ENCODE measurements at places on chromosomes 1 and 21. TPM values are rescaled to one million over a fixed set of nuclear protein-coding genes. Genes with fewer than 3 reads are reported as not detected.

DNA sequence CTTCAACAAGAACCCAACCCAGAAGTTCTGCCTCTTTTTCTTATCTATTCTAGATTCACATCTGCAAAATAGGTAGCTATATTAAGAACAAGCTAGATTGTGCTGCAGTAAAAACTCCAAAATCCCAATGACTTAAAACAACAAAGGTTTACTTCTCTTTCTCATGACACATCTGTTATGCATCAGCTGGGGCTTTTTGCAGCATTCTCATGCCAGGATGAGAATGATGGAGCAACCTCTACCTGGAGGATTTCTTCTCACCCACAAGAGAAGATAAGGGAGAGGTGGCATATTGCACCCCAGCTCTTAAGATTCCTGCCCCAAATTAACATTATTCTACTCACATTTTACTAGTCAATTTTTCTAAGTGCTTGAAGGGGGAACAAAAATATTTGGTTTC is 152.3 kb upstream of the SPAG17 start:
- DNase-seq: no peak

The HCRTR1 gene
- total RNA-seq: not detected

- DNase-seq: peak; percentile 16
Observed at GRCh38 chr1:7784492-7785071, 491 bp downstream of the PER3 start.

- DNase-seq: no peak
Observed at GRCh38 chr21:32516756-32517649, 68.3 kb downstream of the TCP10L start.

- no peak for DNase-seq
Observed at GRCh38 chr1:232610192-232610901, 19.6 kb downstream of the SIPA1L2 start.

- peak; percentile 61 for DNase-seq
Observed at GRCh38 chr1:70685300-70686286, 274.5 kb downstream of the CTH start.

GRCh38 chr1:22722901-22723550 is 12.4 kb downstream of the EPHB2 start:
- no peak for DNase-seq

The GABPA gene
- total RNA-seq: 18.7 TPM

The KCNE1 gene
- not detected for total RNA-seq

DNA sequence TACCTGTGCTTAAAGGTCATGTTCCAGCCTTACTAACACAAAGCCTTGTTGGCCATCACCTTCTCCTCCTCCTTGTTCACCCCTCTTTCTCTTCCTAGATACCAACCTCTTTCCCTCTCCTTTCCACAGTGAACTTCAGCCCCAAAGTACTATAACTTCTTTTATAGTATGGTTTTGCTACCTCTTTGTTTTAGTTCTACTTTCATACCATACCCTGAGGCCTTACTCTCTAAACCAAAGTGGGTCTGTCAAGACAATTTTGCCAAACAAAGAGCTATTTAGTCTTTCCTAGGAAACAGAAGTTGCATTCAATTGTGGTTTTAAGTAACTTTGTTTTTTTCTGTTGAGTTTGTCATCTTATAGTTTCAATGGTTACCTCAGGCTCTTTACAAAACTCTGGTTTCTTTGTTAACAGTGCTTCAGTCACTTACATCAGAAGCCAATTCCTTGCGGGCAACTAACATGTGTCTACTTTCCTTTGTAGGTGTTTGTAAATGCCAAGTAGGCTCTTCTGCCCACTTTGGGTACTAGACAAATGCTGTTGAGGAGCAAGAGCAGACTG is 623.9 kb upstream of the PKN2 start:
- no peak for DNase-seq

- DNase-seq: no peak
Observed at GRCh38 chr1:8598783-8599182, 218.7 kb downstream of the RERE start.

The SLC45A1 gene
- 0.48 TPM for total RNA-seq

The FAM43B gene
- not detected for total RNA-seq

GRCh38 chr1:30801771-30802198 is 44.2 kb upstream of the LAPTM5 start:
- peak; percentile 90 for DNase-seq

Data from activated CD4-positive, alpha-beta T cell treated with anti-CD3 and anti-CD28 coated beads for 36 hours (primary cell).